ENCODE measurements at places on chromosomes 16 and 17.
A peak's percentile ranks its signal among the peaks of the same experiment; 100 is the strongest.

DNA sequence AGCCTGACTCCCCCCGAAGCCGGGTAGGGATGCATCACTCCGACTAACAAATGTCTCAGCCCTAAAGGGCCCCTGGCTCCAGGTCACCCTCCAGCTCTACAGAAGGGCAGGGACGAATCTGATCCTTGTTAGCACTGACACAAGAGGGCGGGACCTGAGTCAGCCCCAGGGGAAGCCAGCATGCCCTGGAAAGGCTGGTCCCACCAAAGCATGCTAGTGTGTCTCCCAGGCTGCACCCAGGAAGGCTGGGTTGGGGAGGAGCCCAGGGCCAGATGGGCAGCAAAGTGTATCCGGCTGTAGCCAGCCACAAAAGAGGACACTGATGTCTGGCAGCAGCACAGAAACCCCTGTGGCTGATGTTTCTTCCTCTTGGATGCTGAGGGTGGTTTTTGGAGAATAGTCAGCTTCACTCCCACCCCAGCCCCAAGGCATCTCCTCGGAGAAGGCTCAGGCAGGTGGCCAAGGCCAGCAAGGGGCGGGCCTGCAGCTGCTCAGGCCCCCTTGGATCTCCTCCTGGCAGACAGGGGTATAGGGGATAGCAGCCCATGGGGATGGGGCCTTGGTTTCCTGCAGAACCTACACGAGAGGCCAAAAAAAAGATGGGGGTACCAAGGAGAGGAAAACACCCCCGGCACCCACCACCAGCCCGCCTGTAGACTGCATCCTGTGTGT lies 11.0 kb downstream of the NATD1 start:
- no peak for DNase-seq

- DNase-seq: no peak
Measured at GRCh38 chr17:4815043-4815675, 8.2 kb downstream of the PLD2 start.

DNA sequence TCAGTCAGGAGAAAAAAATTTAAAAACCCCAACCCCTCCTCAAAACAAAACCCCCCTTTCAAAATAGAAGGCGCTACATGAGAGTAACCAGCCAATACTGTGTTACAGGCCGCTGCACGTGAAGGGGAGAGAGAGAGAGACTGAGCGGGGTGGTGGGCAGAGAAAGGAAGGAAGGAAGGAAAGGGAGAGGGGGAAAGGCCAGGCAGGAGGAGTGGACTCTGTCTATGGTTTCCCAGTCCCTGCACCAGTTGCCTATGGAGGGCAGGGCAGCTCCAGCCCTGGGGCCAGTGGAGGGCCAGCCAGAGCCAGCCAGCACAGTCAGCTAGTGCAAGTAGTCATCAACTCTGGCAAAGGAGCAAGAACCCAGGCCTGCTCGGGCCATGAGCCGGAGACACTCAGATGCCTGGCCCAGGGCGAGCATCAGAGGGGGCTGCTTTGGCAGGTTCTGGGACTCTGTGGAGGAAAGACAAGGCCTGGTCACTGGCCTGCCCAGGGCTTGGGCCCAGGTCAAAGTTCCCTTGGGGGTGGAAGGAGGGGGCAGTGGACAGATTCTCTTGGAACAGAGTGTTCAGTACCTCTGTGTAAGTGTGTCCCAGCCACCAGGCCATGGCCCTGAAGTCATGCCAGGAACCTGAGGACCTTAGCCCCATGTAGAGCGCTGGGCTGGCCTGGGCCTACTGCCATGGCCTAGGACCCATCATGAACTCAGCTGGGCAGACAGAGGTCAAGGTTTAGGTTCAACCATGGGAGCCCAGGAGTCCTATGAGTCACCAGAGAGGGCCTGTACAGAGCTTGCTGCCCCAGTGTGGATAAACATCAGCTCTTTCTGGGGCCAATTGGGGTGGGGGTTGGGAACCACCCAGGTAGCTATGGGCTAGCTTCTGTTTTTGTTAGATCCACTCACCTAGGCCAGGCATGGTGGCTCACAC lies 7.3 kb upstream of the GFOD2 start:
- no peak for DNase-seq

GRCh38 chr16:87832741-87833502 lies 36.4 kb downstream of the SLC7A5 start:
- no peak for DNase-seq

DNA sequence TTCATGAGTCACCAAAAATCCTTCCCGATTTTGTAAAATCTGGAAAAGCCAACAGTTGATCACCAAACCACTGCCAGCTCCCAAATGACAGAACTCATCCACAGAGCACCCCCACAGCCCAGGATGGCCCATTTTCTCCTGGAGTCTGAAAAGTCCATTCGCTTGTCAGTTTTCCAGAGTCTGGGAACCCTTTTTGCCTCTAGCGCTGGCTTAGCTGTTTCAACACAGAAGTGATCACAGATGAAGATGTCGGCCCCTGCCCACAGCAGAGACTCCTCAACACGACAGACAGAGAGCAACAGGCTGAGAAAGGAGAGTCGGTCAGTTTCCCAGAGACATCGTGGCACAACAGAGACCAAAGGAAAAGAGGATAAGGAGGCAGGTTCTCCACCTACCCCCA lies 66.4 kb downstream of the NXN start:
- no peak for DNase-seq

DNA sequence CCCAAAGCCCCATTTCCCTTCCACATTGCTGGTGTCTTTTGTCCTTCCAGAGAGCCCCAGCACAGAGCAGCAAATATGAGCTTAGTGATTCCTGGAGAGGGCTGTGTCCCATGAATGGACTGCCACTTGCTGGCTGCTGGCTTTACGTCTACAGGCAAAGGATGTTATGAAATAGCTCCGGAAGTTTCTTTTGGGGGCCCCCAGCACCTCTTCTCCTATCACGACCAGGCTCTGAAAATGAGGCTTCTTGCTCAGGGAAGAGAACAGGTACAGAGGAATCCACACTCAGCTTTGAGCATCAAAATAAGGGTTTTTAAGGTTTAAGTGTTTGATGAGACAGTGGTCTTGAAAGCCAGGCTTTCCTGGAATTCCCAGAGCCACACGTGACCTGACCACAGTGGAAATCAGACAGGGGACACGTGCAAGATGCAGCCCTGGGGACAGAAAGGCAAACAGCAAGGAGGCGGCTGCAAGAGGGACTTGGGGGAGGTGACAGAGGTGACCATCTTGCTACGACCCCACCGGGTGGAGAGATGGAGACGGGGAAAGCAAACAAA lies 58.1 kb downstream of the ZDHHC7 start:
- no peak for DNase-seq

DNA sequence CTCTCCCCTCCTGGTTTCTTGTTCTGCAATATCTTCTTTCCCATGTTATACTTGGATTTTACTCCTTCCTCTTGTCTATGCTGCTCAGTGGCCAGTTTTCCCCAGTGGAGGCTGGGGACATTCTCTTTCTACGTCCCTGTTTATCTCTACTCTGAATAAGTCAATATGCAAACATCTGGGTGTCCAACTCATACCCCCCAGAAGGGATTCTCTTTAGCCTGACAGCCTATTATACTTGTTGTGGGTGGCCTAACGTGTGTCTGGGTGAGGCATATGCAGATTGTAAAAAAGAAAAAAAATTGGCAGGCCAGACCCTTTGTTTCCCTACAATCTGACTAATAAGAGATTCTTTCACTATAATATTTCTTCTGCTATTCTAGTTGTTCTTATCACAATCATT lies 134.2 kb upstream of the MAF start:
- DNase-seq: no peak

GRCh38 chr17:81399481-81400153 lies 4.4 kb downstream of the BAHCC1 start:
- no peak for DNase-seq

GRCh38 chr16:529012-529575 lies 1.6 kb downstream of the CAPN15 start:
- no peak for DNase-seq

GRCh38 chr17:34199932-34200534 lies 55.1 kb upstream of the CCL2 start:
- DNase-seq: peak; percentile 46

GRCh38 chr16:10138881-10139280 lies 43.3 kb downstream of the GRIN2A start:
- no peak for DNase-seq

- no peak for DNase-seq
Measured at GRCh38 chr17:7067198-7067597, 12.9 kb downstream of the CLEC10A start.

GRCh38 chr17:82110298-82110697 lies 12.3 kb upstream of the FASN start:
- DNase-seq: no peak

DNA sequence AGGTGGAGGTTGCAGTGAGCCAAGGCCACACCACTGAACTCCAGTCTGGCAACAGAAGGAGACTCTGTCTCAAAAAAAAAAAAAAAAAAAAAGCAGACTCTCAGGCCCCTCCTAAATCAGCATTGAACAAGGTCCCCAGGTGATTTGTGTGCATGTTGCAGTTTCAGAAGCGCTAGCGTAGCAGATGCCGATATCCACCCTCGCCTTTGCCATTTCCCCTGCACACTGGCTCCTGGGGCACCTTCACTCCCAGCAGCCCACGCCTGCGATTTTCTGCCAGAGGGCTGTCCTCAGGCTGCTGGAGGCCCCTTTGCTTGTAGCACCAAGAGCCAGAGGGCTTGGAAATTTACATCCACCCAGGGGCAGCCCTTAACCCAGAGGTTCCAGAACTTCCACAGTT lies 95.6 kb downstream of the WSCD1 start:
- DNase-seq: no peak

DNA sequence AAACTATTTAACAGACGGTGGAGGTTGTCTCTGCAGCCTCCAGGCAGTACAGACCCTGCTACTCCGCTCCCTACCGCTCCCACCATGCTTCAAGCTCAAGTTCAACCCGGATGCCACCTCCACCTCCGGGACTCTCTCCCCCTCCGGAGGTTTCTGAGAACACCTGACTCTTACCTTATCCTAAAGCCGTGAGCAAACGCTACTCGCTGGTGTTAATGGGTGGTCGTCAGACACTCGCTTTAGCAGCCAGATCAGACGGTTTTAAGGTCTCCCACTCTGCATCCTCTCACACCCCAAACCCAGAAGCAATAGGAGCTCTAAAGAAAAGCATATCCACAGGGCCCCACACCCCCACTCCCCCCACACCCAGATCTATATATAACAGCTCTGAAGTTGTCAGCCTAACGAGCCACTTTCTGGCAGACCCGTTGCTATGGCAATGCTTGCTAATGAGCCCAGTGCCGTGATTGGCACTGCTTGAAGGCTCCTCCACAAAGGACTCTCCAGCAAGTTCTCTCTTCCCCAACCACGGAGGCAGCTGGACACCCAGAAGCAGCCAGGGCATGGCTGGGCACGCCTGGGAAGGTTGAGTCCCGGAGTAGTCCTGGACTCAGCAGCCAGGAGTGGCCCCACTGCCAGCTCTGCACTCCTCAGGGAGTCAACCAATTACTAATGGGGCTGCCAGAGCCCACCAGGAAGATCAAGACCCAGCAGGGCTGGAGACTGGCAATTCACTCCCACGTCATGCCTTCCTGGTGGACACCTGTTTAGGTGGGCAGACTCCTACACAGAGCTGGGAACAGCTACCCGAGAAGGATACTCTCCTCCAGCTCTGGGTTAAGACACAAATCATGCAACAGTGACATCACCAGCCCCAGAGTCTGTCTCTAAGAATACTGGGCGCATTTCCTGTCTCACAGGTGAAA lies 121.2 kb upstream of the RCVRN start:
- DNase-seq: no peak

DNA sequence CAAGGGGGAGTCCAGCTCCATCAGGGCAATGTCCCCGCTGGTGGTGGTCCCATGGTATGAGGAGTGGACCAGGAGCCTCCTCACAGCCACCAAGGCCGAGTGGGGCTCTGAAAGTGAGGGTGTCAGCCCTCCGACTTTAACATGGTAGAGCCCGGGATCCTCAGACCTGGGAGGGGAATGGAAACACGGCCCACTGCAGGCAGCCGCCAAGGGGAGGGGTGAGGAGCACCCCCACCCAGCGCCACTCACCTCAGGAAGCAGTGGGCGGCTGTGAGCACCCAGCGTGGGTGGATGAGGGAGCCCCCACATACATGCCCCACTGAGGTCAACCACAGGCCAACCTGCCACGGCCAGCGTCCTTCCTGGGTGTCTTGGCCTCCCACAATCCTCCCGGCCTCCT lies 10.8 kb downstream of the ZG16B start:
- no peak for DNase-seq

DNA sequence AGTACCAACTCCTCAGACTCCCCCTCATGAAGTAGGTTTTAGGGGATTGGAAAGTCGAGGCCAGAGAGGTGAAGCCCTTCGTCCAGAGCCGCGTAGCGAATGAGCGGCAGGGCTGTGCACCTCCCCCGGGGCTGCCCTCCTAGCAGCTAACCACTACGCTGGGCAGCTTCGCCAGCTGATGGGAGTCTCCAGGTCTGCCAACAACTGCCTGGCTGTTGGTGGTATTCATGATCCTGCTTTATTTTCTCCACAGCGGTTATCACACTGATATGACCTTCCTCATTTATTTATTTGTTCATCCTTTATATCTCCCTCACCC lies 773 bp upstream of the NETO2 start:
- no peak for DNase-seq

DNA sequence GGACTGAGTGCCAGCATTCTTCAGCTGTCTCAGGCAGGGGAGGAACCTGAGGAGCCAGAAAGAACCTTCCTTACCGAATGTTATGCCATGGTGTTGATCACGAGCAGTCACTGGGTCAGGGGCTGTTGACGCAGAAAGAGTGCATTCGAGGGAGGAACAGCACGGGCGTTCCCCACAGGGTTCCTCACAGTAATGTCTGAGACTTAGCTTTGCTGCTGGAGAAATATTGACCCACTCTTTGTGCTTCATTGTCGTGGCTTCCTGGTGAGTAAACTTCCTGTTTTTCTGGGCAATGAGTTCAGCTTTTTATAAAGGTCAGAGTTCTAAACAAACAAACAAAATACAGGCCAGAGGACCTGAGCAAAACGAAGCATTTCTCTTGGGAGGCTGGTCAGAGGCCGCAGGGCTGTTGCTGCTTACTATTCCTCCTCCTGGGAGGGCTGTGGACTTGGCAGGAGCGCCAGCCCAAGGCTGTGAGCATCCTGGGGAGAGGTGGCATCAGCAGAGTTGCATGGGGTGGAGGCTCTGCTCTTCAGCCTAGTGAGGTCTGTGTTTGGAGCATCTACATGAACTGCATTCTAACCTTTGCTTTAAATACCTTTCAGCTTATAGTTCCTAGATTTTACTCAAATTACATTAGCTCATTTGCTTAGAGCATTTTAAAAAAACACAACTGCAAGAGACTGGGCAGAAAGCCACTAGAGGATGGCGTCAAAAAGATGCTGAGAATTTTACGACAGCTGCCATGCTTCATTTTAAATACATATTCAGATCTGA lies 143.1 kb upstream of the CACNG5 start:
- DNase-seq: no peak

GRCh38 chr17:48483471-48484131 lies 47.2 kb downstream of the HOXB1 start:
- DNase-seq: peak; percentile 16

DNA sequence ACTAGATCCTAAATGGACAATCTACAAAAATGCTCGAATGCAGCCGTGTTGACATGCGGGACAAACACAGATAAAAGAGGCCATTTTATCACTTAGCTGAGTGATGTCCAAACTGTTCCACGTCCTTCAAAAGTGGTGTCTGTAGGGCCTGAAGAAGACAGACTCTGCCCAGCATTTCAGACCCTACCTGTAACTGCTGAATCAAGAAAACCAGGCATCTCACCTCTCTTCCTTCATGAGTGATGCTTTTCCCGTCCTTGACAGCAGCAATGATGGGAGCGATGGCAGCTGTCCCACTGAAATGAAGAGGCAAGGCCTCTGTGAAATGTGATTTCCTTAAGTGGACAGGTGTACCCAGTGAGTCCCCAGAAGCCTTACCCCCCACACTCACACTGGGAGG lies 12.3 kb downstream of the ELAC2 start:
- no peak for DNase-seq
